ENCODE measurements at places on chromosomes 7 and 10. TPM values are rescaled to one million over a fixed set of nuclear protein-coding genes. Genes with fewer than 3 reads are reported as not detected.

DLX6 gene
- not detected for total RNA-seq

TUBAL3 gene
- total RNA-seq: not detected

PPIF gene
- total RNA-seq: 31.6 TPM

SSC4D gene
- total RNA-seq: 1.4 TPM

ZYX gene
- total RNA-seq: 270 TPM

HOXA9 gene
- total RNA-seq: 36.1 TPM

MPP7 gene
- 0.35 TPM for total RNA-seq

BCAP29 gene
- total RNA-seq: 130 TPM

DNA sequence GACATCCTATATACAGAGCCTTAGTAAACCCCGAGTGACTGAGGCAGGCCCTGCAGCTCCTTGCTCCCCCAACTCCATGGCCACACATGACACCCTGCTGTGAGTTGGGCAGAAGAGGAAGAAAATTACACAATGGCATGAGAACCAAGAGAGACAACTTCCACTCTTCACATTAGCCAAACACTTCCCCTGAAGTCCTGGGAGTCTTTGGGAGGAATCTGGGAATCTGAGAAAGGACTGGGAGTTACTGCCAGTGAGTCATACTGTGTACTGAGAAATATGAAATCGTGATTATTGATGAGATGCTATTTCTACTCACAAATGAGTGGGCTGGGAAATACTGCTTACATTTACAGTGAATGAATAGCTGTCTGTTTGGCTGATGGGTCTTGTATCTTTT lies 116.6 kb downstream of the SPAG6 start:
- no peak for DNase-seq

GRCh38 chr10:50557130-50557682 lies 66.5 kb downstream of the SGMS1 start:
- no peak for DNase-seq

DNA sequence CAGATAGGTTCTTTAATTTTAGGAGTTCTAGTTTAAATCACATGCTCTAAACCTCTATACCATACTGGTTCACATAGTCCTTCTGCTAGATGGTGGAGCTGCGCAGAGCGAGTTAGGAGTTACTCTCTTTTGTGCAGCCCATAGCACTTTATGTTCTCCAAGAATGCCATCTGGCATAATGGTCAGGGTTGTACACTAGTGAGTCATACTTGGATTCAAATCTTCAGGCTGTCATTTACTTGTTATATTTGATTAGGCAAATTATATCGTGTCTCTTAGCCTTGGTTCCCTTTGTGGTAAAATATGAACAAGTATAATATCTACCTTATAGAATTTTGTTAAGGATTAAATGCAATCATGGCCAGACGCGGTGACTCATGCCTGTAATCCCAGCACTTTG lies 1078.3 kb downstream of the NRG3 start:
- DNase-seq: no peak

GRCh38 chr7:139774376-139774775 lies 3.4 kb downstream of the HIPK2 start:
- no peak for DNase-seq

DNA sequence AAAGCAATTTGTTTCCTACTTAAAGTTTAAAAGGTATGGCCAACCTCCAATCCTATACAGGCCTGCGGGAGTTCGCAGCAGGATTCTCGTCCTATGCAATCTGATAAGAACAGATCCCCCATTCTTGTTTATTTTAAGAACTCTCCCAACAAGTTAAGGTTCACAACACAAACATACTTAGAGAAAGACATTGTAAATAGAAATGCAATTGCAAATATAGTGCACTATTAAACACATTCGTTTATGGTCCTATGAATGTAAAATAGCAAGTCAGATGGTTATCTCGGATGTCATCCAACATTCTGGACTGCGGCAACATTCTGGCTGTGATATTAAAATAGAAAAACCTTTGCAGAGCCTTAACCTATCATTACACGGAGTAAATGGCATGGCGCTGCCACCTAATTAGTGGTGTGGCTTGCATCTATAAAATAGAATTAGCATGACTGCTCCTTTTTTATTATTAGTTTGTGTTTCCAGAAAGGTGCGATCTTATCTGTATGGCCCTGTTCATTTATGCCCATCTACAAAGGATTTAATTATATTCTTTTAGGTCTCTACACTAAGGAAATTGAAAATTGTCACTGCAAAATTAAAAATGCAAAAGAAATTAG lies 37.0 kb downstream of the BEND7 start:
- no peak for DNase-seq

GRCh38 chr7:151038951-151039849 lies 9.1 kb upstream of the ASIC3 start:
- no peak for DNase-seq

DNA sequence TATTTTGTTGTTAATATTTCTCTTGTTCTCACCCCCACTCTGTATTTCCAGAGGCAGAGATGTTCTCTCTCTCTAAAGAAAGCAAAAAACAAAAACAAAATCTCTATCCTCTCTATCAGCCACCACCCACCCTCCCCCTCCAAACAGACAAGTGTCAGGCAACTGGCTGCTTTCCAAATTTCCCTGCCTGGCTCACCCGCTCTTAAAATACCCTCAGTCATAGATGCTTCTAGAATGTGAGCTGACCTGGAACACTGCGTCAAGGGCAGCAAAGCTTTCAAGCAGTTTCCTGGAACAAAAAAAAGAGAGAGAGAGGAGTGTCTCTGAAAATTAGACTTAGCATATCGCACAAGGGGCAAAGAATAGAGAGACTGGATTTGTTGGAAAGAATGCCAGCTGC lies 341.0 kb upstream of the ZMIZ1 start:
- no peak for DNase-seq

- no peak for DNase-seq
These were observed 117.5 kb upstream of the ANLN start for GRCh38 chr7:36272211-36272566.

DNA sequence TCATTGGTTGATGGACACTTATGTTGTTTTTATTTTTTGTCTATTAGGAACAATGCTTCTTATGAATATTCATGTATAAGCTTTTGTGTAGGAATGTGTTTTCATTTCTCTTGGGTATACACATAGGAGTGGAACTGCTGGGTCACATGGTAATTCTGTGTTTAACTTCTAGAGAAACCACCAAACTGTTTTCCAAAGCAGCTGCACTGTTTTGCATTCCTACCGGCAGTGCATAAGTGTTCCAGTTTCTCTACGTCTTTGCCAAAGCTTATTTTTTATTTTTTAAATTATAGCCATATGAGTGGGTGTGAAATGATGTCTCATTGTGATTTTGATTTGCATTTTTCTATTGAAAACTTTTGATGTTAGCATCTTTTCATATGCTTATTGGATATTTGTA lies 51.3 kb downstream of the ADK start:
- DNase-seq: no peak

GRCh38 chr7:151808400-151809145 lies 68.3 kb downstream of the PRKAG2 start:
- DNase-seq: no peak

DNA sequence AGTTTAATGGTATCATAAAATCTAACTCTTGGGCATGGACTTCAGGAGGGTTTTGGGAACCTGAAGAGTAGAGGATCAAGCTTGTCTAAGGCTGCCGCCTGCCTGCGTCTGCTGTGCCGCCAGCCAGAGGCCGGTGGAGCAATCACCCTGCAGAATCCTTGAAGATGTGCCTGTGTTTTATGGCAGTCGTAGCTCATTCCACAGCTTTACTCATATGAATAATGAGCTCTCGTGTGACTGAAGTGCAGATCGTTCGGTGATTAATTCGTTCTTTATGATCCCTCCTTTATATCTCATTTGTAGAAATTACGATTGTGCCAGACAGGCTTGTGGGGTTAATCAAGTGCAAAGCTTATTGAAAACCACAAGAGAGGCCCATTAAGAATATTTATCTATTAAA lies 100.8 kb downstream of the ACTR3B start:
- DNase-seq: no peak

DNA sequence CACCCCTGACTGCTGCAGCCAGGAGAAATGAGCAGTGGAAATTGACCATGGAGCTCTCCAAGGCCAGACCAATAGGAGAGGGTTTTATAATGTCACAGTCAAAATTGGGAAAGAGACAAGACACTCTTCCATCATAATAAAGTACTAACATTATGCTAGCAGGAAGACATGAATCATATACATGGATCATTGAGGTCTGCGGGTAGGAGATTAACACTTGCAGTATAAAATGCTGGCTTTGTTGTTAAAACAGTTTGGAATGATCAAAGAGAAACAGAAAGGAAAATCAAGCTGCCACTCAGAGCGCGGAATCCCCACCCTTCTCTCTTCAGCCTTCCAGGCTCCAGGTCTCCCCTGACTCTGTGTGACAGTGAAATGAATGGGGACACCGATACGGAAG lies 53.4 kb upstream of the CALN1 start:
- DNase-seq: no peak

DNA sequence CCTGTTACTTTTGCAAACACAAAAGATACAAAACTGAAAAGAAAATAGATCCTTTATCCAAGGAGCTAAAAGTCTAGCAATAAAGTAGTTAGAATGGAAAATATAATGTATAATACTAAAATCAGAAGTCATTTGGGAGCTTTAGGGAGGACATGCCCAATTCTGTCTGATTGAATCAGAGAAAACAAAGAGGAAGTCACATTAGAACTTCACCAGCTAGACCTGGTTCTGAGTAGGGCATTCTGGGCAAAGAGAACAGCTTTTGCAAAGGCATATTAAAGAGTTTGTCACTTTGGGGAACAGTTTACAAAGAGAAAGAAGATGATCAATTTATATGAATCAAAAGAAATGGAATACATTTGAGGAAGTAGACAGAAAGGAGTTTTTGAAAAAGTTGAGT lies 107.0 kb upstream of the PRSS1 start:
- DNase-seq: no peak

DNA sequence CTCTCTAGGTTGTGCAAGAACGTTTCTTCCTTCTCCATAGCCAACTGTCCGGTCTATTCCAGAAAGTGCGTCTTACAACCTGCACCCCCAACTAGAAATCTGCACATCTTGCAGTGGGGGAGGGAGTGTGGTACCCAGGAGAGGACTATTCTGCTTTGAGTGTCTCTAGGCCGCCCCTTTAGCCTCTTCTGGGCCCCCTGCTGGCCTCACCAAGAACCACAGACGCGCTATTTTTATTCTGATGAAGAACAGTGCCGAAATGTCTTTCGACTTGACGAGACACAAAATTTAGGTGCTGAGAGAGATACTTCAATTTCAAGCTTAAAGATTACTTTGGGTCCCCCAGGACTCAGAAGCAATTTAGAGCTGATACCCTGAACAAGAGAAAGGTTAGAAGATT lies 1.0 kb downstream of the CNPY1 start:
- DNase-seq: no peak

GRCh38 chr10:103696094-103696410 lies 159.3 kb downstream of the SH3PXD2A start:
- DNase-seq: no peak

GRCh38 chr10:29970576-29970975 lies 88.8 kb downstream of the JCAD start:
- DNase-seq: no peak

- DNase-seq: no peak
These were observed 419.8 kb downstream of the GRID1 start for GRCh38 chr10:85946713-85947326.

DNA sequence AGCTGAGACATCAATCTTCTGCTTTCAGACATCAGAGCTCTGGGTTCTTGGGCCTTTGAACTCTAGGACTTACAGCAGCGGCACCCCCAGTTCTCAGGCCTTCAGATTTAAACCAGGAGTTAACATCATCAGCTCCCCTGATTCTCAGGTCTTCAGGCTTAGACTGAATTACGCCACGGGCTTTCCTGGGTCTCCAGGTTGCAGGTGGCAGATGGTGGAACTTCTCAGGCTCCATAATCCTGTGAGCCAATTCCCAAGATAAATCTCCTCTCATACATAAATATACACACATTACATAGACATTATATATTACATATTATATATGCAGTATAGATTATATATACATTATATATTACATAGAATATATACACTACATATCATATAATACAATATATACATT lies 408.9 kb upstream of the AUTS2 start:
- no peak for DNase-seq

GRCh38 chr7:15554744-15555143 lies 7.1 kb downstream of the AGMO start:
- no peak for DNase-seq

GRCh38 chr7:64555046-64555445 lies 7.8 kb downstream of the ZNF680 start:
- DNase-seq: no peak

- no peak for DNase-seq
These were observed 161.0 kb downstream of the ST7 start for GRCh38 chr7:117114272-117114671.

Measured in glomerular endothelial cell (primary cell).